Ureter (tissue), 1 donor: ENCODE measurements at places on chromosomes 6 and 20. TPM values are rescaled to one million over a fixed set of nuclear protein-coding genes. Genes with fewer than 3 reads are reported as not detected.

DNA sequence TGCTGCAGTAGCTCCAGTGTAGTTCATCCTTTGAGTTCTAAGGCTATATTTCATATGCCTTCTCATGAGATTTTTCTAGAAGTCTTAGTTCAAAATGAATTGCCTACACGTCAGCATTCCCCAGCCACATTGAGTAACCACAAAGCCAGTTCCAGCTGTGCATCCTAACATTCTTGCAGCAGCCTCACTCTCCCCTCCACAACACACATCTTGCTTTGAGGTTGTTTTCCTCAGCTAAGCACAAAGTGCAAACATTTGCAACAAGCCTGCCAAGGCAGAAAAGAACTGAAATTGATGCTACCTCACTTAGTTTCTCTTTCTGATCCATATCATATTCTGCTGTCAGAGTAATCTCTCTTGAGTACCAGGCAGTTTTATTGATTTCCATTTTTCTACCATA lies 160.7 kb upstream of the KCNQ5 start:
- DNase-seq = no peak

DNA sequence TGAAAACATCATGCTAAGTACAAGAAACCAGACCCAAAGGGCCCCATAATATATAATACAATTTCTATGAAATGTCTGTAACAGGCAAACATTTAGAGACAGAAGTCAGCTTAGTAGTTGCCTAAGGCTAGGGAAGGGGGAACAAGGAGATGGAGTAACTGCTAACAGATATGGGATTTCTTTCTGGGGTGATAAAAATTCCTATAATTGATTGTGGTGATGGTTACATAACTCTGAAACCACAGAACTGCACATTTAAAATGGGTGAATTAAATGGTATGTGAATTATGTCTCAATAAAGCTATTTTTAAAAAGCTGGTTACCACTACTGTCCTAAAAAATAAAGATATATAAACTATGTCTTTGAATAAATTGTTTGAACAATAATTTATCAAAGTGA lies 3.2 kb downstream of the CEP162 start:
- DNase-seq = no peak

GRCh38 chr6:54094293-54094692 lies 16.9 kb upstream of the MLIP start:
- DNase-seq = no peak

DNA sequence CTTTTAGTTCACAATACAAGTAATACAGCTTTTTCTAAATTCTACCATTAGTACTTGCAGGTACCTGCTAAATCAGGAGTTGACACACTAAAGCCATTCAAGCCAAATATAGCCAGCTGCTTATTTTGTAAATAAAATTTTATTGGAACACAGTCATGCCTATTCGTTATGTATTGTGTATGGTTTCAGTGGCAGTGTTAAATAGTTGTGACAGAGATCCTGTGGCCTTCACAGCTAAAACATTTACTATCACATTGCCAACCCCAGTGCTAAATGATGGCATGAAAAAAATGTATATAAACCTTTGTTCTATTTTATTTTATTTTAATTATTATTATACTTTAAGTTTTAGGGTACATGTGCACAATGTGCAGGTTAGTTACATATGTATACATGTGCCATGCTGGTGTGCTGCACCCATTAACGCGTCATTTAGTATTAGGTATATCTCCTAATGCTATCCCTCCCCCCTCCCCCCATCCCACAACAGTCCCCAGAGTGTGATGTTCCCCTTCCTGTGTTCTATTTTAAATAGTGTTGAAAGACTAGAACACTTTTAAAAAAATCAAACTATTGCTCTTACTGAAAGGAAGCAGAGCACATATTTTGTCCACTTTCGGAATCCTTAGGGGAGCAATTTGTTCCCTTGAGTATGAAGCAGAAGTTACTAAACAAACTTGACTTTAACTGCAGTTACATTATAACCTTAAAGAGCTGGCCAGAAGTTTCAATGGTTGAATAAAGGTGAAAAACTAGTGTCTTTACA lies 115.7 kb downstream of the PRIM2 start:
- DNase-seq = no peak

DNA sequence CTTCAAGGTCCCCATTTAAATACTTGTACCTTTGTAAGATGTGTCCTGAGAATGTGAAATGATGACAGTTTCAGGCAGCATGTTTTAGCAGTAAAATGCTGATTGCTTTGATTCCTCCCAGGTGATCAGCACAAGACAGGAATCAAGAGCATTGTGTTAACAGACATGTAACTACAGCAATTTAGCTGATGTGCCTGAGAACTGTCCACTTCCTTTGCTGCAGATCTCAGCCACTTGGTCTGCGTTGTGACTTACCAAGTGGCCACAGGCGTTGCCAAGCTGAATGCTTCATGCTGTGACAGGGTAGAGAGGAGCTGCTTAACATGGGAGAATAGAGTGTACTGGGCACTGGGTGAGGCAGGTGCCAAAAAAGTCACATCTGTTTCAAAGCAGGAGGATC lies 767.0 kb upstream of the POU3F2 start:
- DNase-seq = no peak

- DNase-seq = no peak
Observed at GRCh38 chr6:21049572-21049971, 515.3 kb downstream of the CDKAL1 start.

DNA sequence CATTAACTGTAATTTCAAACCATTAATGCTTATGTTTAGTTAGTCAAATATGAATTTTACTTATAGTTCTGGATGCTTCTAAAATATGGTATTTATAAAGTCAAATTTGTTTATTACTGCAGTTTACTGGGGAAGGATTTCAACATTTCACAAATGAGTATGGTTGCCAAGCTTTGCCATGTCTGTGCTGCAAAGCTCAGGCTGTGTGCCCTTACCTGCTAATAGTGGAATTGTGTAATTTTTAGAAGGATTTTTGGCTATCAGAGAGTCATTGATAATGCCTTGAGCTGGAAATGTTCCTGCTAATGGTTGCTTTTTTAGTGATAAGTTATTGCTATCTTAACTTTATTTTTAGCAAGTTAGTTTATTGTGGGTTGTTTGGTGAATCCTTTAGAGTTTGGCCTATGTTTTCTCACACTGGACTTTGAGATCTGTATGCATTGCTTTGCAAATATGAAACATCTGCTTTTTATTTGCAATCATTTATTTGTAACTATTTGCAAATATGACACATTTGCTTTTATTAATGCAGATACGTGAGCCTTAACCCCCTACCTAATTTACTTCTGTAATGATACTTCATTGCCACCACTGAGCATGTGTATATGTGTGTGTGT lies 105.8 kb downstream of the CD109 start:
- DNase-seq = no peak

DNA sequence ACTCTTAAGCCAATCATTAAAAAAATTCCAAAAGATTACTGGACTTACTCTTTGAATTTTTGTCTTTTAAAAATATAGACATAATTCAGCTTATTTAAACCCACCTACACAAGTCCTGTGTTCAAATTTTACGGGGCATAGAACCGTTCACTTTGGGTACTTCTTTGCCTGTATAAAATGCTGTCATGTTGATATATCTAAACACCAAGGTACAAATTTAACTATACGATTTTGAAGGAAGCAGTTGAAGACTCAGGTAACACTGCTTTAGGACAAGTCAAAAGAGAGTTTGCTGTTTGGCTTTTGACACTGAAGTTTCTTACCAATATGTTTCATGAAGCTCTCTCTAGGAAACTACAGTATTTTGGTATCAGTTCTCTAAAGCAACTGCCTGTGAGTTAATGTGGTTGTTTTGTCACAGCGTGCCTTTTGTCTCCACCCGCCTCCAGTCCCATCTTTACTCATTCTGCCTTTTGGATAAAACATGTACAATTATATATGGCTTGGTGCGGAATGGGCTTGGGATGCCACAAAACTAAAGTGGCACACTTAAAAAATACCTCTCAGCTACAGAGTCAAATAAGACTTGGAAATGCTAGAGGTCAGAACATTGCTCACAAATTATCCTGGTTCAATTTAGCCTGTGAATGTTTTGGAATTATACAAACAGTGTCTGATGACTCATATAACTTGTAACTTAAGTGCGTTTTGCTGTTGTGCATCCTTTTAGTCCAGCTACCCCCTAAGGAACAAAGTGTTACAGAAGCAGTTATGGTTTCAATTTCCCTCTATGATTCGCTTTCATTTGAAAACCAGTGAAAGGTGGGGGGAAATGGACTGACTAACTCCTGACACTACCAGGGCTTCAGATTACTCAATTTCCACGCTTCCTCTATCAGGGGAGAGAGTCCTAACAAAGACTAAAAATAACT lies 38.7 kb downstream of the RGS17 start:
- DNase-seq = no peak

DNA sequence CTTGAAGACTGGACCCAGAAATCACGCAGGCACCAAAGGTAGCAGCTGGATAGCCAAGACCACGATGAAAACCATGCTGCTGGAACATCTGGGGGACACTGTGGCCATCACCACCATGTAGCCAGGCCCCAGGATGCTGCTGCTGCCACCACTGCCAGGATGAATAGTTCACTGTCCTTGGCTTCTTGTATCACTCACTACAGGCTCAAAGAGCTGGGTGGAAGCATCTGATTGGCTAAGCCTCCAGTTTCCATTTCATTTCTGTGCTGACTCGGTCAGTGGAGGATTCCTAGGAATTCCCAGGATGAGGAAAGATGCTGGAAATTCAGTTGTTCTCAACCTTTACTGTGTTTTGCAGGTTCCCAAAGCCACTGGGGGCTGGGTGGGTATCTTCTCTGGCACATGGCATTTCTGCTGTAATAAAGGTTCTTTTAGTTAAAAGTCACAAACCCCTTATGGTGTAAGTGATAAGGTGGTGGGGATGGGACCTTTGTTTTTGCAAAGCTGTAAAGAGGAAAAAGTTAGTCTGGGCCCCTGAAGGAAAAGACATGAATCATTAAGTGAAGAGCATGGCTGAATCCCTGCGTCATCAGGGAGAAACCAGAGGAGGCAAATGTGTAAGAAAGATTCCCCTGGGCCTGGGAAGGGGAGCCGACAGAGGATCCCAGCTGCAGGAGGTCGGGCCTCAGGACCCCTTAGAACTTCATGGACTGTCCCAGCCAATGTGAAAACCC lies 75.6 kb upstream of the RNF24 start:
- DNase-seq = no peak

- no peak for DNase-seq
Observed at GRCh38 chr6:56193846-56194245, 53.5 kb downstream of the COL21A1 start.

GRCh38 chr6:133171989-133172604 lies 69.1 kb upstream of the EYA4 start:
- DNase-seq = no peak

- DNase-seq = no peak
Observed at GRCh38 chr6:17291778-17292177, 10.6 kb downstream of the RBM24 start.

- no peak for DNase-seq
Observed at GRCh38 chr6:170026751-170027646, 263.9 kb downstream of the DLL1 start.

DNA sequence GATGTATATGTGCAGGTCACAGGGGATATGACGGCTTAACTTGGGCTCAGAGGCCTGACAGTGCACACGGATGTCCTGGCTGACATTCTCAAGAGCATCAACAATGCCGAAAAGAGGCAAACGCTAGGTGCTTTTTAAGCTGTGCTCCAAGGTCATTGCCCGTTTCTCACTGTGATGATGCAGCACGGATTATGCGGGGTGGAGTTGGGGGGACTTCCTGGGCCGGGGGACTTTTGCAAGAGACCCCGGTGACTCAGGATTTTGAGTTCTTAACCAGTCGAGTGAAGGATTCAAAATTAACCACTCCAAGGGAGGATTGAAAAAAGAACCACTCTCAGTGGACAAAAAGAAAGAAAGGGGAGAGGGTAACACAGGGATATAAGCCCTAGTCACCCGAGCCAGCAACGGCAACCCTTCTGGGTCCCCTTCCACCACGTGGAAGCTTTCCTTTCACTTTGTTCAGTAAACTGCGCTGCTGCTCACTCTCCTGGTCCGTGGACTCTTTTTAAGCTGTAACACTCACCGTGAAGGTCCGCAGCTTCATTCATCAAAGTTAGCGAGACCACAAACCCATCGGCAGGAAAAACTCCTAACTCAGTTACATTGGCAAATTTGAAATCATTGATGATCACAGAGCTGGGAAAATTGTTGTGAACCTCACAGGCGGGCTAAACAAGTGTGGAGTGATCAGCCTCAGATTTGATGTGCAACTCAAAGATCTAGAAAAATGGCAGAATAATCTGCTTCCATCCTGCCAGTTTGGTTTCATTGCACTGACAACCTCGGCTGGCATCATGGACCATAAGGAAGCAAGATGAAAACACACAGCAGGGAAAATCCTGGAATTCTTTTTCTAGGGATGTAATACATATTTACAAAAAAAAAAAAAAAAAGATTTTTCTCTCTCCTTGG lies 199.3 kb downstream of the ARID1B start:
- no peak for DNase-seq

The SAMD5 gene
- total RNA-seq = 4.8 TPM

The GSTA3 gene
- total RNA-seq = not detected

The MTFR2 gene
- 0.75 TPM for total RNA-seq

The FAXC gene
- 2.7 TPM for total RNA-seq
